MCF 10A (cell line): ENCODE measurements at places on chromosomes 7 and 10. TPM values are rescaled to one million over a fixed set of nuclear protein-coding genes. Genes with fewer than 3 reads are reported as not detected.

GRCh38 chr10:30056281-30056680, 3.1 kb downstream of the JCAD start:
- DNase-seq = no peak

Gene AGBL3
- 1.1 and 1.8 TPM in 2 replicates for total RNA-seq

Gene MALRD1
- not detected in 2 replicates for total RNA-seq

- DNase-seq = no peak
Observed at GRCh38 chr7:101857358-101857811, 40.0 kb downstream of the CUX1 start.

DNA sequence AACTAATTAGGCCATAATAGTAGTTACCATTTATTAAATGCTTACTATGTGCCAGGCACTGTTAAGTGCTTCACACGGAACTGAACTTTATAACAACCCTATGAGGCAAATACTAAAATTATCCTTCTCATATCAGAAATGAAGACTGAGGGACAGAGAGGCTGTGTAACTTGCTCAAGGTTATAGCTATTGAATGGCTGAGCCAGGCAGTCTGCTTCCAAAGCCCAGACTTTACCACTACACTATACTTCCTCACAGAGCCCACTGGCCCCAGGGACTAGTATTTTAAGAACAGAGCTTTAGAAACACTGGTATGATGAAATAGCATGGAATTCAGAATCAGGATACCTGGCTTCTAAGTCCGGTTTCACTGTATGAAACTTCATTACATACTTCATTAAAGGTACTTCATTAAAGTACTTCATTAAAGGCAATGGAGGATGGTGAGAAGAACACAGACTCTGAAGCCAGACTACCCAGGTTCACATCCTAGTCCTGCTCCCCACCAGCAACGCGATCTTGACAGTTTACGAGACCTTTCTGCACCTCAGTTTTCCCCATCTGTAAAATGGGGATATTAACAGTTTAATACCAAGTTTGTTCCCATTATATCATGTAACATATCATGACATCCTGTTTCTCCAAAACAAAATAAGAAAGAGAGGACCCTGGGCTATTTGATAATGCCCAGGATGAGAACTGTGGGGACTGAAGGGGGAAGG, 19.6 kb downstream of the ANXA11 start:
- no peak for DNase-seq

GRCh38 chr7:114663502-114663901, 248.9 kb downstream of the FOXP2 start:
- peak; percentile 35 for DNase-seq

Gene GNAT3
- total RNA-seq = not detected in 2 replicates

GRCh38 chr7:27203964-27204594, 4.2 kb upstream of the HOXA13 start:
- no peak for DNase-seq

Gene HTRA1
- total RNA-seq = 157 and 175 TPM in 2 replicates

Gene RALA
- total RNA-seq = 34.1 and 42.7 TPM in 2 replicates

DNA sequence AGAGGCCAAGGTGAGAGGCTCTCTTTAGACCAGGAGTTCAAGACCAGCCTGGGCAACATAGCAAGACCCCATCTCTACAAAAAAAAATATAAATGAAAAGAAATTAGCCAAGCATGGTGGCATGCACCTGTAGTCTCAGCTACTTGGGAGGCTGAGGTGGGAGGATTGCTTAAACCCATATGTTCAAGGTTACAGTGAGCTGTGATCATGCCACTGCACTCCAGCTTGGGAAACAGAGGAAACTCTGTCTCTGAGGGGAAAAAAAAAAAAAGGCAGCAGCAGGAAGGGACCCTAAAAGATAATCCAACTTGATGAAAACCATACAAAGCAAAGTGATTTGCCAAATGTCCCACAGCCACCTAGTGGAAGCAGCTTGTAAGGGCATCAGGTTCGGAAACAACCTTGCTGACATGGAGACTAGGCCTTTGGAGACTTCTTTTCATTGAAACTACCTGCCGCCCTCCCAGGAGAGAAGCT, 15.6 kb upstream of the PBLD start:
- peak; percentile 60 for DNase-seq

DNA sequence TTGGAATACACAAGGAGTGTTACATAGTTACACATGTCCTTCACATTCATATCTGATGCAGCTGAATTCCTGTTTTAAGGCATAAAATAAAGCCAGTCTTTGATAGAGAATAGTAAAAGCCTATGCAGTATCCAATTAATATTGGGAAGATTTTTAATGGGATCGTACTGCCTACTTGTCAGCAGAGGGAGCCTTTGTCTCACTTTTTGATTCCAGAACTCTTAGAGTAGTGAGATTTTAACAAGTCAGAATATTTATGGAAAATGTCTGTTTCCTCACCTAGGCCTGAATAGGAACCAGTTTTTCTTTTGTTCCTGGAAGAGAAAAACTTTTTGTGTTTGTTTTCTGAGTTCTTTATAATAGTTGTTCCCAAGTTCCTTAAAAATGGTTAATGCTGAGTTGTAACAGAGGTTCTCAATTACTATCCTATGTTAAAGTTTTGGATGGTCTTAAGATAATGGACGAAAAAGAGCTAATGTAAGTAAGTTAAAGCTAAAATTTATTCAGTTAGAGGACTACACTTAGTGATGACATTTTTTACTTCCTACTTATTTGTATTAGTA, 114.0 kb downstream of the BBS9 start:
- peak; percentile 57 for DNase-seq
